Fibroblast of skin of scalp (primary cell): ENCODE measurements at places on chromosomes 5 and 9.
A peak's percentile ranks its signal among the peaks of the same experiment; 100 is the strongest.

GRCh38 chr9:116303270-116303669 is 149.7 kb downstream of the PAPPA start:
- DNase-seq: peak; percentile 60

- DNase-seq: no peak
These were observed 83.7 kb downstream of the ADAMTS2 start for GRCh38 chr5:179261301-179262125.

DNA sequence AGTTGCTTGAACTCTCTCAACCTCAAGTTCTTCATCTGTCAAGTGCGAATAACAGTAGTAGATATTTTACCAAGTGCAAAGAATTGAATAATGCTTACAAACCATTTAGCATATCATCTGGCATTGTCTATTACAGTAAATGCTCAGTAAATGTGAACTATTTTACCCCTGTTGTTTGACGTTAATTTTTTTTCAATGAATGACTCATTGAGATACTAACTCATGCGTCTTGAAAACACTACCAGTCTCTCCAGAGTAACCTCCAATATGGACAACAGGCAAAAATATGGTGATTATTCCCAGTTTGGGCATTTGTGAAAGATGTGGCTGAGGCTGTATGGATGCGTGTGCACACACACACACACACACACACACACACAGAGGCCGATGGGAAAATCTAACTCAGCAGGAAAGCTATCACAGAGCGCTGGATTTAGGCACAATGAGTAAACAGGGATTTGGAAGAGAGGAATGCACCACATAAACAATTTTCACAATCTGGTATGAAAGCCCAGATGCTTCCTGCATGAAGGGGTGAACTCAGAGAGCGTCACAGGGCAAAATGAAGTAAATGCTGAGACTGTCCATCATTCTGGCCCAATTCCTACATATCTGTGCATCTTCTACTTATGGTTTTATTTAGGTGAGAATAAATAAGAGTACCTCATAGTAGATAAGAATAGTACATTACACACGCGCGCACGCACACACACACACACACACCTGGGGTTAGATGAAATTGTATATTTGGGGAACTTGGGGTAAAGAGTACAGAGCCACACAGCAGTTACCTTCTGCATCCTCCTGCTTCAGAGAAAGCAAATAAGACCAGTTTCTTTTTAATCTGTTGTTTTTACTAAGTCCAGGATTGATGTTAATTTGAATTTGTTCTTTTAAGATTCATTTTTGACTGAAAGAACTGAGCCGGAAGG is 128.7 kb downstream of the PALM2AKAP2 start:
- peak; percentile 59 for DNase-seq

DNA sequence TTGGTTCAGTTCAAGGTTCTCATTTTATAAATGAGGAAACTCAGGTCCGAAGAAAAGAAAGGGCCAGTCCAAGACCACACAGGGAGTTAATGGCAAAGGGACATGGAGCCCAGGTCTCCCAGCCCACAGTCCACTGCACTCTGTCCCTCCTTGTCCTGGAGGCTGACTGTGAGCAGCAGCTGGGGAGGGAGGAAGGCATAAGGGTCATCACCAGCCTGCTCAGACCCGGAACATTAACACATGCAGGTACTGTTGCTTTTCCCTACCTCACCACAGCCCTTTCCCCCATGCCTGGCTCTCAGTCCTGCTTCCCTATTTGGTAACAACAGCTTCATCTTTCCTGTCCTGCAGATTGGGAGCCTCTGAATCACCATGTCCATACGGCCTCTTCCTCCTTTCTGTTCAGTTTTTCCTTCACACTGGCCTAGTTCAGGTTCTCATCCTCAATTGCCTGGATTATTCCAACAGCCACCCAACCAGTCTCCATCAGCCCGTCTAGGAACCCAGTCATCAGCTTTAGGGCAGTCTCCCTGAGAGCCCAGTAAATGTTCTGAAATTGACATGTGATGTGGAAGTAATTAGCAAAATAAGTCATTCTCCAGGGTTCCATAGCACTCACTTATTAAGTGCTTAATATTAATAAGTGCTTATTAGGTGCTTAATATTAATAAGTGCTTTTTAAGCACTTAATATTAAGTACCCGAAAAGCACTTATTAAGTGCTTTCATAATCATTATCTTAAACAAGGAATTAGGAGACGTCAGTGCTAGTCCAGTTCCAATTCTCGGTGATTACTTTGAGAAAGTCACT is 4.3 kb downstream of the GPX3 start:
- no peak for DNase-seq

GRCh38 chr9:133050781-133051180 is 11.0 kb upstream of the CEL start:
- no peak for DNase-seq

- no peak for DNase-seq
These were observed 66.0 kb upstream of the RNF130 start for GRCh38 chr5:180137401-180138213.

GRCh38 chr9:13089666-13090065 is 189.8 kb downstream of the MPDZ start:
- DNase-seq: no peak

GRCh38 chr5:25701936-25702335 is 1057.2 kb upstream of the CDH10 start:
- no peak for DNase-seq

DNA sequence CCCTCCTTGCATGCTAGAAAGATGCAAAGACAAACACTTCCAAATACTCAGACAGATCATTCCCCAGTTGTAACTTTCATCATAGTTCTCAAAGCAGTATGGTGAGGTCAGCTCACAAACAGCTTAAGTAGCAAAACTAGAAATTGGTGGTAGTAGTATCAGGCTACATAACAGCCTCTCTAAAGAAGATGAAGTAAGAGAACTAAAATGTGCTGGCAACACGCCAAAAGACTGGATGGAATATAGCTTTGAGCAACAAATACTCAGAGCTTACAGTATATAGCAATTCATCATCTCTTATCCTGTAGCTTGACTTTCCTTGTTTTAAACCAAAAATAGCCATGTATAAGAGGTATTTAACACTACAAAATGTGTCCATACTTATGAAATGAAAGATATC is 7.5 kb downstream of the PFDN1 start:
- peak; percentile 99 for DNase-seq

DNA sequence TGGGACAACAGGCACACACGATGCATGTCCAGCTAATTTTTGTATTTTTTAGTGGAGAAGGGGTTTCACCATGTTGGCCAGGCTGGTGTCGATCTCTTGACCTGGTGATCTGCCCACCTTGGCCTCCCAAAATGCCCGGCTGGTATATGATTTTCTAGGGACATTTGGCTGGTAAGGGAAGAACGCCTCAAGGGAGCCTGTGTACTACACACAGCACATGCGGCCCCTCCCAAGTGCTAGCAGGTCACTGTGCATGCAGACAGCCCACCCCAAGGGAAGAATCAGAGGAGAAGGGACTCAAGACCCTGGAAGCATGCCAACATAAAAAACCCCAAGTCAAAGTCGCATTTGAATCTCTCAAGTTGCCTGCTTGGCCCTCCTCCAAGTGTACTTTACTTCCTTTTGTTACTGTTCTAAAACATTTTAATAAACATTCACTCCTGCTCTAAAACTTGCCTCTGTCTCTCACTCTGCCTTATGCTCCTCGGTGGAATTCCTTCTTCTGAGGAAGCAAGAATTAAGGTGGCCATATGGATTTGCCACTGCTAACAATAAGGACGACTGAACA is 24.3 kb upstream of the OTULINL start:
- no peak for DNase-seq
